M059J (cell line): ENCODE measurements at places on chromosomes 2 and 18. TPM values are rescaled to one million over a fixed set of nuclear protein-coding genes. Genes with fewer than 3 reads are reported as not detected.
A peak's percentile ranks its signal among the peaks of the same experiment; 100 is the strongest.

- DNase-seq: peak; percentile 51
These were observed 185.9 kb downstream of the PDE1A start for GRCh38 chr2:182240862-182241371.

- DNase-seq: no peak
These were observed 55.2 kb downstream of the ZEB2 start for GRCh38 chr2:144464730-144465129.

DNA sequence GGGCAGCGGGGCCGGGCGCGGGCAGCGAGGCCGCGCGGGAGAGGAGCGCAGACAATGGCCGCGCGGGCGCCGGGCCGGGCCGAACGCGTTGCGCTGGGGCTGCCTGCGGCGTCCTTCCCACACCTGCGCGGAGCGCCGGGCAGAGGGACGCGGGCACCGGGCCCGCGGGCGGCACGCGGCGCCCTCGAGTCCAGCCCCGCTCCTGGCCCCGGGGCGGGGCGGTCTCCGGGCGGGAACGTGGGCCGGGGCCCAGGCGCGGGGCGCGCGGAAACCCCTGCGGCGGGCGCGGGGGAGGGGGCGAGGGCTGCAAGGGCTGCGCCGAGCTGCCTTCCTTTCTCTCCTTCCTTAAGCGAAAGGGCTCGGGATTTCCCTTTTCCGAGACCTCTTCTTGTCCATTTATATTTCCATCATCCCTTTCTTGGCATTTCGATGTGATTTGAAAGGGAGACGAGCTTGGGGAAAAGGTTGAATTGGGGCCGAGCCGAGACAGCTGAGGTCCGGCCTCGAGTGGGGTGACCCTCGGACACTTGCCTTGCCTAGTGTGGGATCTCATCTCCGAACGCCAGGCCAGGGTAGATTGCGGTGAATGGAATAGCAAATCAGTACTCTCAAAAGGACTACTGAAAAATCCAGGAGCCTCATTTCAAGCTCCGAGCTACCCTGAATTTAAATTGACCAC is 676 bp downstream of the KLHL23 start:
- peak; percentile 23 for DNase-seq

C2orf66 gene
- not detected in 2 replicates for total RNA-seq

- no peak for DNase-seq
These were observed 90.5 kb downstream of the NXPH2 start for GRCh38 chr2:138689705-138690104.

GRCh38 chr2:172311921-172312345 is 115.5 kb upstream of the ITGA6 start:
- no peak for DNase-seq

DNA sequence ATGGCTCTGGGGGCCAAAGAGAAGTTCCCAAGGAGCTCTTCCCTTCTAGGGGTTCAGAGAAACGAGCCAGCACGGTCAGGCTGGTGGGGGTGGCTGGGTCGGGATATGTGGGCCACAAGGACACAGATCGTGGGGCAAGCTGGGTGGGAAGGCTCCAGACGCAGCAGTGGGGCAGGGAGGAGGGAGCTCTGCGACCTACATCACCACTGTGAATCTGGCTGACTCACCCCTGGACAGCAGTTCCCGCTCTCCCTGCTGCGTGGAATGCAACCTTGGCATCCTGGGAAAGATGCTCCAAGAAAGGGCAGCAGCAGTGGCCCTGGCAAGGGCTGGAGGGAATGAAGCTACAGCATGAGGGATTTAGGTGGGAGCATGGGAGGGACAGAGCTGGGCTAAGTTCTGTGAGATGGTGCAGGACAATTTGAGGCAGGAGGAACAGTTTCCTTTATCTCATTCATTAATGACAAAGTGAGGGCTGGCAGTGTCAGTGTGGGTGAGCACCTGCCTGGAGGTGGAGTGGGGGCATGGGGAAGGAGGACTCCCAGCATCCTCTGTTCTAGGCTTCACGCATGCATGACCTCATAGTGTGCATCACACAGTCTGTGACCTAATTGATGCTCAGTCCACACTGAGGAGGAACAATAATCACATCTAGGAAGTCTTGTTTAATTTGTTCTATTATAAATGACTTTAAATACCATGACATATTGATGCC is 25.0 kb downstream of the CELF4 start:
- DNase-seq: peak; percentile 15

DNA sequence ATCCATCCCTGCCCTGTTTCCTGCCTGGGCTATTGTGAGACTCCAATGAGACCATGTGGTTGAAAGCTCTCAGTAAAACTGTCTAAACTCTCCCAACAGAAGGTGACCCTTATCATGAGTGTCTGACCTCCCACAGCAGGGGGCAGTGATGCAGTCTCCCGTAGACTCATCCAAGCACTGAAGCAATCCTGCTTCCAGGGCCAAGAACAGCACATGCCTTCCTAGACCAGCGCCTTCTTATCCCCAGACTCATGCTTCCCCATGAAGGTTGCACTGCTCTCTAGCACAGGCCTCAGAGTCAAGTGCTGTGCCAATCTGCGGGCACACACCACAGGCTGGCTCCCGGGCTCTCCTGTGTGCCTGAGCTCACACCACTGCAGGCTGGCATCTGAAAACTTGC is 112.3 kb downstream of the TNS1 start:
- peak; percentile 39 for DNase-seq
